Activated naive CD4-positive, alpha-beta T cell treated with anti-CD3 and anti-CD28 coated beads for 36 hours (primary cell): ENCODE measurements at places on chromosomes 13 and 19.

DNA sequence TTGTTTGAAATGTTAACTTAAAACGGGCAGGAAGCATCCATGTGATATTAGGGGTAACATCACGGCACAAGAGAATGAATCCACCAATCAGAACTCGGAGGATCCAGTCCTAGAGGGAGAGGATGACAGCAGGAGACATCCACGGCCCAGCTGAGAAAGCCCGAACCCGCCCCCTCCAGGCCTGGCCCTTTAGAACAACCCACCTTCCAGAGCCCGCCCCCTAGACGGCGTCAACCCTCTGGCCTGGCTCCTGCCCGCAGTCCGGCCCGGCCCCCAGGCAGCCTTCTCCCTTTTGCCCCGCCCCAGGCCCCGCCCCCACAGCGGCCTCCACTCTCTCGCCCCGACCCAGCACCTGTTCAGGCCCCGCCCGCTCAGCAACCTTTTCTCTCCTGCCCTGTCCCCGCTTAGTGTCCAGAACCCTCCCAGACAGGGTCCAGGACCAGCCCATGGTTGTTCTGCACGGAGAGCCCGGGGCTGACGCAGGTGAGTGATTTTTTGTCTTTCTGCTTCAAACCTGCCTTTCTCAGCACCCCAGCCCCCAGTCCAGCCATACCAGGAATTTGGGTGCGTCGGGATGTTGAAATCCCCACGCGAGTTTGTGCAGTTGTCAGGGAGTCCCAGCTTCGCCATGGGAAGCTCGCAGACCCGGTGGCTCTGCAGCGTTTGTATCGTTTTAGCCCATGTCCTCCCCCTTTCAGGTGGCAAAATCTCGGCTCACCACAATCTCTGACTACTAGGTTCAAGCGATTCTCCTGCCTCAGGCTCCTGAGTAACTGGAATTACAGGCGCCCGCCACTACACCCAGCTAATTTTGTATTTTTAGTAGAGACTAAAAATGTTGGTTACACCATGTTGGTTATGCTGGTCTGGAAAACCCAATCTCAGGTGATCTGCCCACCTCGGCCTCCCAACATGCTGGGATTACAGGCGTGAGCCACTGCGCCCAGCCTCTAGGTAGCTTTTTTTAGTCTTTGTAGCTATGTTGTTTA, 16.1 kb downstream of the ZNF816 start:
- DNase-seq: no peak

GRCh38 chr19:47111006-47111621, 2.5 kb downstream of the ZC3H4 start:
- peak; percentile 83 for DNase-seq

DNA sequence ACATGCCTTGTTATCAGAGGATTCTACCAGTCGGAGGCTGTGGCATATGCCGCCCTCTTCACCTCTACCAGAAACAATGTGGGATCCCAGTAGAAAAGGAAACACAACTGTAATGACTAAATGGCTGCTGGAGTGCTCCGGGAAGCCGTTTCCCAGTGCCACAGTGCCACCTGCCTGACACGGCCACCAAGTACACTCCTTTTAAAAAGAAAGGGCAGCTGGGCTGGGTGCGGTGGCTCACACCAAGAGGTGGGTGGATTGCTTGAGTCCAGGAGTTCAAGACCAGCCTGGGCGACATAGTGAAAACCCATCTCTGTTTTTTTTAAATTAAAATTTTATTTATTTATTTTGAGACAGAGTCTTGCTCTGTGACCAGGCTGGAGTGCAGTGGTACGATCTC, 67.3 kb downstream of the TRPM4 start:
- DNase-seq: peak; percentile 70

GRCh38 chr19:50556282-50557008, 11.8 kb downstream of the LRRC4B start:
- peak; percentile 88 for DNase-seq

DNA sequence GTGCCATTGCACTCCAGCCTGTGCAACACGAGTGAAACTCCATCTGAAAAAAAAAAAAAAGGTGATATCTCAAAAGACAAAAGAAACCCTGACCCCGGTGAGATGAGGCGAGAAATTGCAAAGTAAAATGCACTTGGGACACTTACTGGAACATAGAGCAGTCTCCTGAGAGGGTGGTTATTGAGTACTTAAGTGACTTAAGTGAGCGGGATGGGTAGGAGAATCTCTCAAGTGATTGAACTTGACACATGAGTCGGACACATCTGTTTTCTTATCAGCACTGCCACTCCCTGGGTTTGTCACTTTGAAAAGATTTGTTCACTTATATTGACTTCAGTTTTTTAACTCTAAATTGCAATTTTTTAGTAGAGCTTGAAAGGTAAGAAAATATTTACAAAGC, 2.8 kb downstream of the ZNF429 start:
- no peak for DNase-seq

- DNase-seq: no peak
Observed at GRCh38 chr19:7914598-7915045, at the start of gene TGFBR3L. TGFBR3L (plus strand) TSS chr19:7914830.

GRCh38 chr13:26965952-26966700, 205.5 kb downstream of the USP12 start:
- no peak for DNase-seq

GRCh38 chr19:45653634-45654033, 14.4 kb upstream of the GIPR start:
- DNase-seq: no peak

DNA sequence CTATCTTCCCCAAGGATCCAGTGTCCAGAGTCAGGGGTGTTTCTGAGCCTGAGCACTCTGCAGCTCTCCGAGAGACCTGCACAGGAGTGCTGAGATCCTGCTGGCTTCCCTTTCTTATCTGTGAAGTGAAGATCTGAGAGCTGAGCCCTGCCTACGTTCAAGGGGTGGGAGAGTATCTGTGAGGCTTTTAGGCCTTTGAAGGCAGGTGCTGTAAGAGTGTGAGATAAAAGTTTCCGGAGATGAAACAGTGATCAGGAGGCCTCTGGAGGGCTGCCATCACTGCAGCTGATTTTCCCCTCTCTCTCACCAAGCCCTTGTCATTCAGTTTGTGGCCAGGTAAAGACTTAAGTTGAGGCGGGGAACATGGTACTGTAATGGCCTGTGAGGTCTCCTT, 83.1 kb downstream of the AKAP11 start:
- peak; percentile 83 for DNase-seq

GRCh38 chr19:6697291-6697690, 23.2 kb downstream of the C3 start:
- no peak for DNase-seq

GRCh38 chr19:46760363-46760762, 14.1 kb upstream of the STRN4 start:
- DNase-seq: no peak
